WERI-Rb-1 (cell line): ENCODE measurements at places on chromosomes 11 and 22.

DNA sequence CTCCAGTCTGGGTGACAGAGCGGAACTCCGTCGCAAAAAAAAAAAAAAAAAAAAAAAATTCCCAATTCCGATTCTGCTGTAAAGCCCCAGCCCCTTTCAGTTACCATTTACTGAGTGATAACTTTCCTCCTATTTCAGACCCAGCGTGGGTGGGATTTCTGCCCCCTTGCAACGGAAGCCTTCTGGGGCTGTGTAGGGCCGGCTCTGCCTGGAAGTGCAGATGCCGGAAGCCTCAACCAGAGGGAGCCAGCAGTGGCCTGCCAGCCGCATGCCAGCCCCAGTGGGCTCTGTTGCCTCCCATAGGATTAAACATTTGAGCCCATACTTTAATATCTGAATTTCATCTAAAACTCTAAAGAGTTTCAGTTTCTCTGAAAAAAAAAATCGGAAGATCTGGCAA lies 60.0 kb upstream of the NUP50 start:
- DNase-seq = no peak

DNA sequence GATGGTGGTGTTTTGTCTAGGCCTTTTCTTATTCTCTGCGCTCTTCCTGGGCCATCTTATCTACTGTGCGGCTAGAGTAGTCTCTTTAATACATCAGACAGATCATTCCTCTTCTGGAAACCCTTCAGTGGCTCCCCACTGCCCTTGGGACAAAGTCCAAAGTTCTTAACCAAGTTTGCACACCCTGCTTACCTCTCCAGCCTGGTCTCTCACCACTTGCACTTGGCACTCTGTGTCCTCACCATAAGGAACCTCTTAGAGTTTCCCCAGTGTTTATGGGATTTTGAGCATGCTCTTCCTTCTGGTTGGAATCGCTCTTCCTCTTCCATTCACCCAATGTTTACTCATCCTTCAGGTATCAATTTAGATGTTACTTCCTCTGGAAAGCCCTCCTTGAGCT lies 5.2 kb upstream of the SPTBN2 start:
- DNase-seq = no peak

- DNase-seq = no peak
Measured at GRCh38 chr22:19888131-19888746, 33.6 kb upstream of the GNB1L start.

GRCh38 chr22:45976254-45977002 lies 534 bp downstream of the WNT7B start:
- DNase-seq = no peak

DNA sequence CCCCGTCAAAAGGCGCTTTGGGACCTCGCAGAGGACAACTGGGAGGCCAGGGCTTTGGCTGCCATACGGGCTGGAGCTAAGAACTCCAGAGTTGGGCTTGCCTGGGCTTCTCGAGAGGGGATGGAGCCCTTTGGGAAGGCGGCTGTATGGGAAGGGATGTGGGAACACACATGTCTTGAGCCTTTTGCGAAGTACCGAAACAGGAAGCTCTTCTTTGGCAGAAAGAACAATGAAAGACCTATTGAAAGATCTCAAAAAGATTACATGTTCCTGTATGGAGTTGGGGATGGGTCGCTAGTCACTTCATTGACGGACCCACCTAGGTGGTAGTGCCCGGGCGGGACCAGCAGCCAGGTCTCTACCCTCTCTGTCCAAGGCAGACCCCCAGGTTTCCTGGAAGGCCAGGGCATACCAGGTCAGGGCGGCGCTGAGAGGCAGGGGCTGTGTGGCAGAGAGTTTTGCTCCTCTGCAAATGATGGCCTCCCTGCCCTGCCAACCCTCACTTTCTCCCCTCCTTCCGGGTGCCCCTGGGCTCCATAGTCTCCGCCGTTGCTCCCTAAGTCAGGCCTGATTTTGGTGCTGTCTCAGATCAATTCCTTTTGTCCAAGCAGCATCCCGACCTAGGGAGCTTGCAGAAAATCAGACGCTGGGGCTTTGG lies 1.0 kb downstream of the ST14 start:
- no peak for DNase-seq
